ENCODE measurements at places on chromosomes 7 and 10.

- DNase-seq = no peak
Observed at GRCh38 chr7:70094831-70095230, 496.6 kb downstream of the AUTS2 start.

GRCh38 chr7:132368246-132368900, 207.9 kb downstream of the PLXNA4 start:
- DNase-seq = no peak

DNA sequence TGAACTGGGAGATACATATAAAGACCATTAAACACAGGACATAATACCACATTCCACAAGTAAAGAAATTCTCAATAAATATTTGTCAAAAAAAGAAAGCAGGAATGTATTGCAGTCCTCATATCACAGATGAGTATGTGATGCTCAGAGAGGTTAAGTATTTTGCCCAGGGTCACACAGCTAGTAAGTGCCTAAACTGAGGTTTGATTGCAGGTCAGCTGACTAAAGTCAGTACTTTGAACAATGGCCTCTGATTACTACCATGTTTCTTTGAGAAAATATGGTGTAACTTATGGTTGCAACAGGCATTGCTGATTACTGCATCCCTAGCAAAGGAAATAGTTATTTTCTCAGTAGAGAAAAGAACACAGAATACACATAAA, 267.1 kb downstream of the ELMO1 start:
- DNase-seq = no peak

GRCh38 chr7:113828581-113828980, 90.2 kb downstream of the PPP1R3A start:
- DNase-seq = no peak

GRCh38 chr10:14439451-14440259, 108.9 kb upstream of the FRMD4A start:
- DNase-seq = no peak

DNA sequence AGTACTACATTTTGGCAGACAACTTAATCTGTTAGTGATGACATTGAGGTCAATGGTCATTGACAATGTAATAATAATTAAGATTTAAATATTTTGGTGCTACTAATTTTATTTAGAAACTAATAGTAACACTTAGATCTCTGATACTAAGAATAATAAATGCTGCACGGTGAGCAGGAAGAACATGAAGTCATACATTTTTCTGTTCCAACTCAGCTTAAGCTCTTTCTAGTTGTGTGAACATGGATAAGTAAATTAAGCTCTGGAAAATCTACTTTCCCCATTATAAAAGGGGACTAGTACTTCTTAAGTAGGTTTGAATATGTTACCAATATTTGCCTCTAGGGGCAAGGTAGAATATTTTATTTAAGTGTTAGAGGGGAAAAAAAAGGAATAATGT, 65.9 kb upstream of the MEOX2 start:
- DNase-seq = no peak

DNA sequence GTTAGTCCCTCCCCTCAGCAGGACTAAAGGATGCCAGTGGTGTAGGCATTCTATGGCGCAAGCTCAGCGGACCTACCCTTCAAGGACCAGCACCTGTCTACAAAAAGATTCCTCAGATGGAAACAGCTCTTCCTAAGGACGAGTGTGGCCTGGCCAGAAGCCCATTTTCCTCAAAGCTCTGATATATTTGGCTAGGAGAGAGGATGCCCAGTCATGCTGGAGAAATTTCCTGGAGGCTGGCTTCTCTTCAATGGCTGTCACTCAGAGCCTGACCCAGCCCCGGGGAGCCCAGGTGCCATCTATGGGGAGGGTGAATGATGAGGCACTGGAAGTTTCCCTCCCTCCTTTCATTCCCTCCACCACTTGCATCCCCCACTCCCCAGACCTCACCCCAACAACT, 111.5 kb downstream of the PLXNA4 start:
- DNase-seq = no peak
